Activated T-helper 17 cell treated with anti-CD3 and anti-CD28 coated beads, Interleukin-2, amount 50 U/mL, for 72 hours (primary cell): ENCODE measurements at places on chromosomes 16 and 17. TPM values are rescaled to one million over a fixed set of nuclear protein-coding genes. Genes with fewer than 3 reads are reported as not detected.

DNA sequence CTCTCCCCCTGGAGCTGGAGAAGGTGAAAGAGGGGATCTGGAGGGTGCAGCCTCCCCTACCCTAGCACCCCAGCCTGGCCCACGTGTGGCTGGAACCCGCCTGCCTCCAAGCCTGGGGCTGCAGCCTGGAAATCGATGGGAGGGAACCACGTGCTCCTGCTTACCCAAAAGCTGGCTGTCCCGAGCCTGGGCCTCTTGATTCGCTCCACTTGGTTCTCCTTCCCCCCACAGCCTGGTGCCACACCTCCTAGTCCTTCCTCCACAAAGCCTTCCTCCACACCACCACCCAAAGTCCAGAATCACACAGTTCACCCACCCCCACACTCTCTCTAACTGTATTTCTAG lies 29.3 kb downstream of the CFAP20 start:
- ATAC-seq: no peak

DNA sequence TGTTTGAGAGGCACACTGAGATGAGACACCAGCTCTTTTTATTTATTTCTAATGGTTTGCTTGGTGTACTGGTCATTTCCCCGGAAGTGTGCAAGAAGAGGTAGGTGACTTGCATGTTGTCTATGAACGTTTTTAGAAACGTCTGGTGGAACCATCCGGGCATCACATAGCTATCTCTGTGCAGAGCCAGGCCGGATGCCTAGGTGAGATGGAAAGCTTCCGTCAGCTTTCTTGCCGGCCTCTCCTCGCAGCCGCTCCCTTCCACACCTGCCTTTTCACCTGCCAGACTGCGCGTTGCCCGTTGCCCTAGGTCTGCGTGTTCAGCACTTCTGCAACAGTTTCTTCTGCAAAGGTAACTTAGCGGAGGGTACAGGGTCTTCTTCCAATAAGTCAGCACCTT lies 416.0 kb downstream of the WWOX start:
- ATAC-seq: no peak

GRCh38 chr16:27778171-27778925 lies 228.4 kb downstream of the KATNIP start:
- ATAC-seq: no peak

- ATAC-seq: peak; percentile 21
Observed at GRCh38 chr16:22337849-22338635, 36.4 kb downstream of the CDR2 start.

The KRT9 gene
- not detected for total RNA-seq

DNA sequence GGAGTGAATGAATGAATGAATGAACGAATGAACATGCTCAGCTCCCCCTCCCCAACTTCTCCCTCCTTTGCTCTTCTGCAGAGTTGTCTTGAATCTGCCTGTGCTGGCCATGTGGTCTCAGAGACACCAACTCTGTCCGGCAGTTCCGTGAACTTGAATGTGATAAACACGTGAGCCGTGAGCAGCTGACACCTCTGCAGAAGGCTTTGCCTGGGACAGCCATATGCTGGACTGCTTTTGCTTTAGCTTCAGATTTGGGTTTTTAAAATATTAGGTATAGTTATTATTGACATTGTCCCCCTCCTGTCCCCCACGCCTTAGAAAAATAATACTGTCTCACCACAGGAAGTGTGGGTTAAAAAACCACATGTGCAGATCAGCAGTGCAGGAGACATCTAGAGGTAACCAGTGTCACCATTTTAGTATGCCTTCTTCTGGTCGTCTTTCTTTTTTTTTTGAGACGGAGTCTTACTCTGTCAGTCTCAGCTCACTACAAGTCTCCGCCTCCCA lies 83.8 kb downstream of the ABCC1 start:
- ATAC-seq: peak; percentile 94

DNA sequence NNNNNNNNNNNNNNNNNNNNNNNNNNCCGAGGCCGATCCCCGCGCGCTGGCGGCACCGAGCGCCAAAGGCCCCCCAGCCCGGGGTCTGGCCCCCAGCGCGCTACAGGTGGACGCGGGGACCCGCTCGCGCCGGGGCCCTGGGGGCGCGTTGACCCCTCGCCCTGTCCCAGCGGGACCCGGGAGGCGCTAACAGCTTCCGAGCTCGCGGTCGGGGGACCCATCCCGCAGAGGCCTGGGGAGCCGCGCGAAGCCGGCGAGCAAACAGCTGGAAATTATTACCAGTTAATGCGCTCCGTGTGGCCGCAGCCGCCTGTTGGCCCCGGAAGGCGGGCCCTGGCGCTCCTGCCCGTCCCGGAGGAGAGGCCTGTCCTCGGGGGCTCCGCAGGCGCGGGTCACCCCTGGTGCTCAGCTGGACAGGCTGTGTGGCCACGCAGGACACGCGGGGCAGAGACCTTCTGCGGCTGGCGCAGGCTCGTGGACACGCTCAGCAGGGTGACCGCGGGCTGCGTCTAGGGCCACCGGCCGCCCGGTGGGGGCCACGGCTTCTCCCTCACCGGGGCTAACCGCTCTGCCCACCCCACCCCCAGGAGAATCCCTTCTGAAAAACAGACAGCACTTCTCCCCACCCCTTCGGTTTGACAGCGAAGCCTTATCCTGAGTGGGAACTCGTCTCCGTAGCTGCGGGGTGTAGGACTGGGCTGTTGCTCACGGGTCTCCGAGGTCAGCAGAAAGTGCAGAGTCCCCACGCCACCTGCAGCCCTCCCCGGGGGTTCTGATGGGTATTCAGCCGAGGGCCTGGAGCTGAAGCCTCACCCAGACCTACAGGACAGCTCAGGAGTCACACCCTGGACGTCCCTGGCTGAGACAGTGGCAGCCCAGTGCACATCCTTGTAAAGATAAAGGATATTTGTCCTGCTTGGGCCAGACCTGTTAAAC lies 138.7 kb upstream of the RPH3AL start:
- ATAC-seq: peak; percentile 18

The NPIPA3 gene
- total RNA-seq: 0.74 TPM
